Globus pallidus (tissue), 1 donor: ENCODE measurements at places on chromosomes 1 and 21.

- DNase-seq, result no peak
Measured at GRCh38 chr21:34548781-34549376, 36.9 kb upstream of the KCNE1 start.

DNA sequence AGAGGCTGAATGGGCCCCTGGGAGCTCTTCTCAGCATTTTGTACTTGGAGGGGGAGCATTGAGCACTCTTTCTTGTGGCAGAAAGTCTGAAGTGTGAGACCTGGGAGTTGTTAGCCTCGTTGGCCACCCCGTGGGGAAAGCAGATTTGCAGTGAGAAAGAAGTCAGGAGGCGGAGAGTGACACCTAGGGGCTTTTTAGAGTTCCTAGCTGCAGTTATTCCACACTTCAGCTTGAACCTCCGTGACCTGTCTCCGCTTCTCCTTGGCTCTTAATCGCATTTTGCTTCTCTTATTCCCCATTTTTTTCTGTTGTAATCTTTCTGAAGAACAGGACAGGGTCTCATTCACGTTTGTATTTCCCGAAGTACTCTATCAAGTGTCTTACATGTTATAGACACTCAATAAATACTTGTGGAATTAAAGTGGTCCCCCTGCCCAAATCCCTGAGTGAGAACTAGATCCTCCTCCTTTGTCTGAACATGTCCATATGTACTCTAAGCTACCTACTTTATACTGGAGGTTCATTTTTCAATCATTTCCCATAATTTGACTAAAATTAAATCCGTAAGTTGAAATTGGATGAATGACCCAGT, 14.5 kb upstream of the C1orf141 start:
- peak; percentile 74 for DNase-seq

GRCh38 chr1:212951126-212951946, 995 bp downstream of the VASH2 start:
- no peak for DNase-seq

DNA sequence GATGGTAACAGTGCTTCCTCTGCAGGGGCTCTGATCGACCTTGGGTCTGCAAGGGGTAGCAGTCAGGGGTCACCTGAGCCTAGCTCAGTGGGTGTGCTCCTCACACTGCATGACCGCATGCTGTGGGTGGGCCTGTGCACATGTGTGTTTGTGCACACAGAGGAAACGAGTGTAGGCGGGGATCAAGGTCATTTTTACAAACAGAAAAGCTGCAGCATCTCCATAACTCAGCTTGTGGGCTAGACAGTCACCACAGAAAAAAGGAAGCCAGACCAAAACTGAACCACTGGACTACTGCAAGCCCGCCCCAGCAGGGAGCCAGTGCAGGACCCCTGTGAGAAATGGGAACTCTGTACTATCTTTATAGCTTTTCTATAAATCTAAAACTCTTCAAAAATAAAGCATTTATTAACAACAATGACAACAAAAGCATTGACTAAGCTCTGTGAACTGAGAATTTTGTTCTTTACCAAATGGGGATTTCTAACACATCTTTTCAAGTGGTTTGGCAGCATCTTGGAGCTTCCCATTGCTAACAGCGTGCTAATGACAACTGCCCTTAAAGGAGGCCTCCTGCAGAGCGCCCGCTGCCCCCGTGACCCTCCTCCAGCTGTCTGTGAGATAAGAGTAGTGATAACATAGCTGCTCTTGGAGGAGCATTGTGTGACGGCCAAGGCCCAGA, 19.9 kb upstream of the NEK2 start:
- no peak for DNase-seq

DNA sequence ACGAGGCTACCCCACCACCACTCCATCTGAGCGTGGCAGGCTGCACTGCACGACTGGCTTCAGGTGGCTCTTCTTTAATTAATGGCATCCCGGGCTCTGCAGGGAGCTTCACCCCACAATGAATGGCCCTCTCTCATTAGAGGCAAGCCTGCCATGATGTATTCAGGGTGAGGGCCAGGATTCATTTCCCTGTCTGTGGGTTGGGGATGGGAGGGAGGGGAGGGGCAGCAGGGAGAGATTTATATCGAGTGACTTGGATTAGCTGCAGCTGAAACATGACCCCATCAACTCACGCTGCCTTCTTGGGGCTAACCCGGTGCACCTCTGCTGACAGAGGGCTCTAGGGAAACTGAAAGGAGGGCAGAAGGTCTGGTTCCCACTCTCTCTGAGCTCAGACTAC, 54.2 kb downstream of the ERI3 start:
- no peak for DNase-seq

- DNase-seq, result no peak
Measured at GRCh38 chr1:236395947-236396664, 2.0 kb downstream of the EDARADD start.

DNA sequence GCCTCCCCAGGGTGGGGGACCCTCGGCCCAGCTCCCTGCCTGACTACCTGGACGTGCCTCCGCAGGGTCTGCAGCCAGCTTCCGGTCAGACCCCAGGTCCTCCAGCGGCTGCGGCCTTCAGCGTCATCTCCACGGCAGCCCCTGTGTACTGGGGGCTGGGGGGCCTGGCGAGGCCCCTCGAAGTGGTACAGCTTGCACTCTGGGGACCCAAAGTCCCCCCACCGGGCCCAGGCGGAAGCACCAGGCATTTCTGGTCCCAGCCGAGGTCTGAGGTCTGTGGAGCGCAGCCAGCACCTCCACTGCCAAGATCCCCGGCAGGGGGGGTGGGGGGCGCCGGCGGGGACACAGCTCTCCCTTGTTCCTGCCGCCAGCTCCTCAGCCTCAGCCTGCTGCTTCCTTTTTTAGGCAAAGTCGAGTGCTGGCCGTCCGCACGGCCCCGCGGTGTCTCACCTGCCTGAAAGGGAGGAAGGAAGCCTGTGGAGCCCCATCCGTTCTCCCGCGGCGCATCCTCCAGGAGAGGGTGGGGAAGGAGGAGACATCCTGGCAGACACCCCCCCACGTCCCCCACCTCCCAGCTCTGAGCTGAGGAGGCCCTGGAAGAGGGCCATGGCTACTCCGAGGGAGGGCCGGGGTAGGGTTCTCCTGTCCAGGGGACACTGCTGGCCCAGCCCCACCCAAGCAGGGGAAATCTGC, 1.2 kb upstream of the VWA1 start:
- DNase-seq, result peak; percentile 84

GRCh38 chr1:231162970-231163829, 1.3 kb downstream of the TRIM67 start:
- no peak for DNase-seq

- no peak for DNase-seq
Measured at GRCh38 chr1:43559714-43560113, 29.0 kb downstream of the PTPRF start.

- DNase-seq, result no peak
Measured at GRCh38 chr1:54791880-54792522, 9.1 kb downstream of the TTC22 start.

DNA sequence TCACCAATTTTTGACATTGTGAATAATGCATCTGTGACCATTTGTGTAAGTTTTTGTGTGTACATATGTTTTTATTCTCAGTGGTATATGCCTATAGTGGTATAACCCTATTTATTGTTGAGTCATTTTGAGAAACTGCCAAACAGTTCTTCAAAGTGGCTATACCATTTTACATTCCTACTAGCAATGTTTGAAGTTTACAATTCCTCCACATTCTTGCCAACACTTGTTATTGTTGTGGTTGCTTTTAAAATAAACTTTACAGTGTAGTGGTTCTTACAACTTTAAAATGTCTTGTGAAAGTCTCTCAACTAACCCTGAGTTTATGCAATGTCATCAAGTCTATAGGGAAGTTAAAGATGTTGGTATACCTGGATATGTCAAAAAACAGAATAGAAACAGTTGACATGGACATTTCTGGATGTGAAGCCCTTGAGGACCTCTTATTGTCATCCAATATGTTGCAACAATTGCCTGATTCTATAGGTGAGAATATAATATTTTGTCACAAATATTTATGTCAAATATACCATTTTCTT, 219.4 kb downstream of the LRRC40 start:
- DNase-seq, result no peak

DNA sequence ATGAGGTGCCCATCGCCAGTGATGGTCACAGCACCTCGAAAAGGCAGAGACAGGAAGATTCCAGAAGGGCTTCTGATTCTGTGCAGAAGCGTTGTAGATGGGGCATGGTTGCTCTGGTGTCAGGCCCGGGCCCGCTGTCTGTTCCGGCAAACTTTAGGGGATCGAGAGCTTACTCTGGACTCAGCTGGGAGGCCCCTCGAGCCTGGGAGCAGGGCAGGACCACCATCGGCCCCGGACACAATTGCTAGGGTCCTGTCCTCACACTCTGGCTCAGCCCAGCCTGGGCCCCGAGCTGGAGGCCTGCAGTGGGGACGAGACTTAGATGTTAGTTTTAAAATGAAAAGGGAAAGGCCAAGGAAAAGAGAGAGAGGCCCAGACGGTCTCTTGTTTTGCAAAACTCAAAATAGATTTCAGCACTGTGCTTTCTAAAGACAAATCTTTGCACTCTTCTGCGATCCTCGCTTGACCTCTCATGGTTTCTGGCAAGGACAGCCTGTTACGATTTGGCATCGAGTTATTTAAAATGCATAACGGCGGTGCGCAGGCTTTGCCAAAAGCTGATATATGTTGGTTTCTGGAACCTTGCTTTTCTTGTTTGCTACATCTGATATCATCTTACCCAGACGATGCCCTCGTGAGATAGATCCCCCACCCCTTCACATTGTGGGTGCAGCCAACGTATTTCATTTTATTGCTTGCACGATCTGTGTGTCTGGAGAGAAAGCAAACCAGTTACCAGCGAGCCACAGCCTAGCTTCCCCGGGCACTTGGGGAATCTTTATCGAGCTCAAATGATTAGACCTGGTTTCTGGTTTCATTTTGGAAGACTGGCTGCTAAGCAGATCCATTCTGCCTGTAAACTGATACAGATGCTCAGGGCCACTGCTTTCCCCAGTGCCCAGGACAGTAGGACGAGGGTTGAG, 58.0 kb downstream of the PRDM16 start:
- DNase-seq, result no peak
